ENCODE measurements at places on chromosomes 11 and 22.

DNA sequence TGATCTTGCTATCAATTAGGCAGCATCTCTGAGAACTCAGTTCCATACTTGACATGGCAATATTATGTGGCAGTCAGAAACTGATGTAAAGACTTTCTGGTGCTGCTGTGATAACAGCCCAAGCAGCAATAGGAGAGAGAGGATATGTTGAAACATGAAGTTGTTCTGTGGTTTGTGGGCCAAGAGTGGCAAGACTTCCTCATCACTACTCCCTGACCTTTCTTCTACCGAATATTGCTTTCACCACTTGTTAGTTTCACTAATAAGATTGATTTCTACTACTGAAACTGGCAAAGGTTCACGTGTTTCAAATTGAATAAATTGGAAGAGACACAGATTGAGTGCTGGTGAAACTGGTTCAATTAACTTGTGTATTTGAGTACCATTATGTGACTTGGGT lies 852.6 kb upstream of the RAG2 start:
- DNase-seq: no peak
- H3K4me3 ChIP-seq: no peak overlapping the region
- H3K4me1 ChIP-seq: no peaks in the 10 kb centered on the region
- no peaks in the 10 kb centered on the region for H3K27me3 ChIP-seq
- no peaks in the 10 kb centered on the region for H3K36me3 ChIP-seq

DNA sequence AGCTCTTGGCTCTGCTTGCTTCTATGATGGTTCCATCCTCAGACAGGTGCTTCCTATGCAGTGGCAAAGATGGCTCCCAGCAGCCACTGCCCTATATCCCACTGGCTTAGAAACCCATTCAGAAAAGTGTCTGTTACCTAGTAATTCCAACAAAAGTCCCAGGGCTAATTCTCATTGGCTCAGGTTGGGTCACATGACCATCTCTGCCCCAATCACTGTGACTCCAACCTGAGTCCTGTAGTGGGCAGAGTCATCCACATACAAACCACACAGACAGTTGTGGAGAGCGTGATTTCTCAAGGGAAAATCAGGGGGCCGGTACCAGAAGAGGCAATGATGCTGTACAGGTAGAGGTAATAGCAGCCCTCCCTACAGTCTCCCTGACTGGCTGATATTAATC lies 67.5 kb downstream of the LHFPL7 start:
- H3K36me3 ChIP-seq: no peaks in the 10 kb centered on the region
- no peaks in the 10 kb centered on the region for H3K4me1 ChIP-seq
- no peak for DNase-seq
- H3K4me3 ChIP-seq: no peak overlapping the region

DNA sequence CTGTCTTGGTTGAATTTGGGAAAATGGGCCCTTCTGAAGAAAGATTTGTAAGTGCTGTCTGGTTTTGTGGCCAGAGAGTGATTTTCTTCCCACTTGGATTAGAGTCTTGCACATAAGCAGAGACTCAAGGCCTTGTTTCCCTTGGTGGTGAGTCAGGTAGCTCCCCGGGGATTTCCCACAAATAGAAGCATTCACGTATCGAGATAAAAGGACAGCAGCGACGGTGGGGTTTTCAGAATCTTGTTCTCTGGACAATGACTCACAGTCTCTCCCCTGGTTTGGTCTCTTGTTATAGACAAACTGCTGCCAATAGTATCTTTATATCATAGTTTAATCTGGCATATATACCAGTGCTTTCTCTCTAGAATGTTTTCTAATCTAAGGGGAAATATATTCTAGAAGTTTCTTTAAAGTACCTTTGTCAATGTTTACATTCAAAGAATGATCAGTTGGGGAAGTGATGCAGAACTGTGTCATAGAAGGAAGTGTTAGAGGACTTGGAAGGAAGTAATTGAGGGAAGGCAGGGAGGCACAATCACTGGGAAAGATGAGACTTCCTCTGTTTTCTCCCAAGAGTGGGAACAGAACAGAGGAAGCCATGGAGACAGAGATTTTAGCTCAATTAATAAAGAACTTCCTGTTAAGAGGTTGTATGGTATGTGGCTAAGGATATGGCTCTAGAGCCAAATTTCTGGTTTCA lies 18.1 kb downstream of the POLA2 start:
- no peaks in the 10 kb centered on the region for H3K27me3 ChIP-seq
- no peaks in the 10 kb centered on the region for H3K36me3 ChIP-seq
- H3K4me3 ChIP-seq: no peak overlapping the region
- DNase-seq: no peak
- no peaks in the 10 kb centered on the region for H3K4me1 ChIP-seq
- peak overlapping the region; percentile 53 for H3K27ac ChIP-seq

GRCh38 chr11:104836691-104837090 lies 61.6 kb downstream of the CASP12 start:
- H3K4me1 ChIP-seq: no peaks in the 10 kb centered on the region
- no peaks in the 10 kb centered on the region for H3K27me3 ChIP-seq
- H3K36me3 ChIP-seq: no peaks in the 10 kb centered on the region
- no peak overlapping the region for H3K27ac ChIP-seq
- no peak for DNase-seq
- no peak overlapping the region for H3K4me3 ChIP-seq
